ENCODE measurements at places on chromosomes 11 and 22.

DNA sequence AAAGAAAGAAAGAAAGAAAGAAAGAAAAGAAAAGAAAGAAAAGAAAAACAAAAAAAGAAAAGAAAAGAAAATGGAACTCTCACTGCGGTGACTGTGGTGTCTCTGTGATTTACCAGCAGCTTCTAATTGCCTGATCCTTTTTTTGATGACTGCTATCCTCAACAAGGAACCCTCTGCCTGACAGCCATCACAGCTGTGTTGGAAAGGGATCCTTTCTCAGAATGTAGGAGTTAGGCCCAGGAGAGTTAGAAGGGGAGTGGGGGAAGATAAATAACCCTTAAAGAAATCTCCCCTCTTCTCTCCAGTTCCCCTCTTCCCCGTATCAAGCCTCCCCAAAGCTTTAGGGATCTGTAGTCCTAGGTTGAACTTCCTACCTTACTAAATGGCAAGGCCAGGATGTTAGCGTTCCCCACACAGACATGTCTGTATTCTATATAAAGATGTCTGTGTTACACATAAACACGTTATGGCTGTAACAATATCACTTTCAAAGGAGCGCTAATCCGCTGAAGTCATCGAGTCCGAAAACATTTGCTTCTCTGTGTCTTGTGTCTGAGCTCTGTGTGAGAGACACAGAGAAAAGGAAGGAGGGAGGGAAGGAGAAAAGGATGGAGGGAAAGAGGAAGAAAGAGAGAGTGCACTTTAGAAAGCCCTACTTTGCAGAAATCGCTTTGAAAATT lies 26.8 kb upstream of the WT1 start:
- DNase-seq, result no peak

GRCh38 chr22:23067023-23067650 lies 3.2 kb upstream of the GNAZ start:
- no peak for DNase-seq

GRCh38 chr11:23778971-23779370 lies 717.9 kb upstream of the LUZP2 start:
- DNase-seq, result no peak

DNA sequence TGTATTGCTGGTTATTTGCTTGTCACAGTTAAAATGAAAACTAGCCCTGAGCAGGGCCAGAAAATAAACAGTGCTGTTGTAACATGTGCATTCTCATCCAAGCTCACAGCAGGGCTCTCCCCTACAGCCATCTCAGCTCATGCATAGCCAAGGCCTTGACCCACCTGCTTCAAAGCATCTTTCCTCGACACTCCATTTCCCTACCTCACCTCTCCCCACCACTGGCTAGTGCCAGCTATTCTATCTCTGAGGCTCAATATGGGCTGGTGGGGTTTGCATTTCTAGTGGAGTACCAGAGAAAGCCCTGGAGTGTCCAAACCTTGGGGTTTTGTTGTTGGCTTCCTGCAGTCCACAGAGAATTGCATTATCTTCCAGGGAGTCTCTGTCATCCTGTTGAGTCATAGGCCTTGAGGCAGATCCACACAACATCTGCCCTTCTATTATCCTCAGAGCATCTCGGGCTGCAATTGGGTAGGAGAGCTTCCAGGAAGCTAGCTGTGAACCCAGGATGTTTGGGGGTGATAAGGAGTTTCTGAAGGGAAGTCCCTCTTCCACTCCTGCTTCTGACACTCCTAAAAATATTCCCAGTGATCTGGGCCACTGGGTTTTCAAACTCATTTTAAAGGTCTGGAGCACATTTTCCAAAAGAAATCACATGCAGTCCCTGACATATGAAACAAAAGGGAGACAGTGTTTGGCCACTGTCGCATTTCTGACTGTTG lies 36.1 kb upstream of the AMOTL1 start:
- DNase-seq, result no peak

- DNase-seq, result no peak
Measured at GRCh38 chr11:30023074-30023473, 6.2 kb upstream of the KCNA4 start.
